ENCODE measurements at places on chromosomes 4 and X.

GRCh38 chrX:1500701-1501624 lies 36.0 kb downstream of the P2RY8 start:
- peak; percentile 52 for DNase-seq

DNA sequence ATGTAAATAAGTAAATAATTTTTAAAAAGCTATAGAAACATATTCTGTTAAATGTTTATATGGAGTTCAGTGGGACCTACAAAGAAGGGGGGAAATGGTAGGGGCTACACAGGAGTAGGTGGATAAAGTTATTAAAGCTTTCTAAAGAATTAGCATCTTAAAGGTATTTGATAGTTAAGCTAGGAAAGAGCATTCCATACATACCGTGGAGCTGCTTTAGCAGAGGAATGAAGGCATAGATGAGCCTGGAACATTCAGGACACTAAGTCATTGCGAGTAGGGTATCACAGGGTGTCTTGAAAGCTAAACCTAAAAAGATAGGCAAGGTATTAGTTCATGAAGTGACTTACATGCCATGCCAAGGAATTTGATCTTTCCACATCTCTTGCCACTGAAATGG lies 60.4 kb downstream of the SLC10A6 start:
- no peak for DNase-seq

DNA sequence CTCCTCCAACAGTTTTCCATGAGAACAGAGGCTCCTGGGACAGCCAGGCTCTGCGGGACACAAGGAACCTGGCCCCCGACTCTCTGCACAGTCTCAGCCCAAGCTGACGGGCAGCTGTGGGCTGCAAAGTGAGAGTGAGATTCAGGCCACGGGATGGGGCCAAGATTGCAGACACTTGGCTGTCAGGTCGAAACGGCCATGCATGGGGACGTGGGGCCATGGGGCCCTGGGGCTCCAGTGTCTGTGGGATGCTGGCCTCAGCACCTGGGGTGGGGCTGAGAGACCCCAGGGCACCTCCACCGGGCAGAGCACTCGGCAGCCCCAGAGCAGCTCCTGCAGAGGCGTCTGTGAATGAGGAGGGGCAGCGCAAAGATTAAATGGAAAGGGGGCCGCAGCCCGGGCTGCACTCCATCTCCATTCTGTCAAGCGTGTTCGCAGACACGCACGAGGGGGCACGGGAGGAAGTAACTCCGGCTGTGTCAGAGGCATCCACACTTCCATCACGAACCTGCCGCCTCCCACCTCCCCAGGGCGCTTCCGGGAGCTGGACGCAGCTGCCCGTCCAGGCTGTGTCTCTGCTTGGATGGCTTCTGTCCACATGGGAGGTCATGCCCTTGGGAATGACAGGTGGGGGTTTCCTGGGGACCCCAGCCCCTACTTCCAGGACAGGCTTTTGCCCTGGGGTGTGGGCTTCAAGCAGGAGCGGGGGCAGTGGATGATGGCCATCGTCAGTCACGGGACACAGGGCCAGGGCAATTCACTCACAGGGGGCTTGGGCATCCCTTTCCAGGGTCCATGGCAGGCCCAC lies 82.8 kb upstream of the NKX1-1 start:
- DNase-seq: no peak

- DNase-seq: no peak
These were observed 11.3 kb upstream of the COX18 start for GRCh38 chr4:73080789-73081188.

- DNase-seq: no peak
These were observed 227.3 kb upstream of the GIMD1 start for GRCh38 chr4:106595906-106596305.

- no peak for DNase-seq
These were observed 6.3 kb downstream of the GSTCD start for GRCh38 chr4:105714932-105715331.

DNA sequence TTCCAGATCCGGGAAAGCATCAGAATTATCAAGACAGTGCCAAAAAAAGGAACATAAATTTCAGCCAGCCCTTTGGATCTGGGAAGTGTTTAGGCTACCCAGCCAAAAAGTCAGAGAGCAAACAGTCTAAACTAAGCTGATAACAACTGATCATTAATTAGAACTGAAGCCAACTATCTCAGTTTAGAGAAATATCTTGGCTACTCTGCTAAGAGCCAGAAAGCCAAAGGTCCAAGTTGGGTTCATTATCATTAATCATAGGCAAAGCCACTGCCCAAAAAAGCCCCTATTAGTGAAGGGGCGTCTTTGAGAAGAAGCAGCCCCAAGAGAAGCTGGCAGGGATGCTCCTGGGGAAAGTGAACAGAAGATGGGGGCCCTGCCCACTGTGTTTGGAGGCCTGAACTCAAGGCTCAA lies 37.0 kb upstream of the SHISA3 start:
- DNase-seq: no peak

- no peak for DNase-seq
These were observed 77.2 kb downstream of the ATP10D start for GRCh38 chr4:47562297-47562696.

DNA sequence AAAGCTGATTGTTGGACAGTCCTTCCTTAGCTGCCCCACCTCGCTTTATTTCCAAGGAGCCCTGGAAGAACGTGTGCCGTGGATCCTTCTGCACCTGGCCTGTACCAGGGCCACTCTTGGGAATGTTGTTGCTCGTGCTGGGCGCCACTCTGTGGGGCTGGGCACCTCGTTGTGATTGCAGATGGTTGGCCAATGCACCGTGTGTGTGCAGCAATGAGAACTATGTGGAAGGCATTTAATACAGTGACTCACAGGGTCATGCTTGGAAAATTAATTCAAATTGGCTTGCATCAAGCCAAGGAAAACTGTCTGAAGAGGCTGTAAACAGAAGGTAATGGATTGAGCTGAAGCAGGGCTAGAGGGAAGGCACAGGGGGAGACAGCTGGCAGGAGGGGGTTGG lies 37.0 kb upstream of the CD99L2 start:
- no peak for DNase-seq

DNA sequence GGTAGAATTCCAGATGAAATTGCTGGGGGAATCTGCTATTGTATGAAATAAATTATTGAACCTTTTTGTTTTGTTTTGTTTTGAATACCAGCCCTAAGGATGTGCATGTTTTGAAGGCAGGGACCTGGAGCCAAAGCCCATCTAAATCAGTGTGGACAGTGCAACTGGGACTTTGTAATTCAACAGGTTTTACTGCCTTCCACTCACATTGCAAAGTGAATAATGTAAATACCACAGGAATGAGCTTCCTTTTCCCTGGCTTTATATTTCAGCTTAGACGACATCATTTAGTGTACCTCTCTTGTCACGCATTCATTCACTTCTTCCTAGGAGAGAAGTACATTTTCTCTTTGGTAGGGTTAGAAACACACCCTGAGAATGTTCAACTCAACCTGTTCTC lies 795.0 kb downstream of the CENPC start:
- no peak for DNase-seq

DNA sequence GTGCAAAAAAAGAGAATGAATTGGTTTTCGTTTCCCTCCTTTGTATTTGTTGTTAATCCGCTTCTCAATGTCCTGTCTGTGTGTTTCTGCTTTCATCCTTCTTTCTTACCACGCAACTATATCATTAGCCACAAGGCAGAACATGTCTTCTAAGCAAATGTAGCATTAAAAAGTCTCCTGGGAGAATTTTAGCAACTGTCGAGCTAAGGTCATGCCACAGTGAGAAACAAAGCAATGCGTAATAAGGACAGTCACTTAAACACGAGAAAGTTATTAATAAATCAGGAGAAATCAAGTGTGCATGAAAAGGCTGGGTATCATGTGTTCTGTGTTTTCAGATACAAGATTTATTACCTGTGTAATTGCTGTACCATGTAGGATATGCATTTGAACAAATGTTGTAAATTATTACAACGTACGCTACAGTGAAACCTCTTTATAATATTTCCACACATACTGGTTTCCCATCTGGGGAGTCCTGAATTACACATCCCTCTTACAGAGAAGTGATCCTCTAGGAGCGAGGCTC lies 890.8 kb downstream of the TRIML1 start:
- no peak for DNase-seq

GRCh38 chrX:155997436-155997835 lies at the start of gene IL9R:
Gene IL9R, plus strand, starts transcription at chrX:155997696. Its CDS starts 64 bp downstream, at chrX:155997760.
- DNase-seq: peak; percentile 89

- no peak for DNase-seq
These were observed 32.0 kb upstream of the SMARCAD1 start for GRCh38 chr4:94175553-94176261.

DNA sequence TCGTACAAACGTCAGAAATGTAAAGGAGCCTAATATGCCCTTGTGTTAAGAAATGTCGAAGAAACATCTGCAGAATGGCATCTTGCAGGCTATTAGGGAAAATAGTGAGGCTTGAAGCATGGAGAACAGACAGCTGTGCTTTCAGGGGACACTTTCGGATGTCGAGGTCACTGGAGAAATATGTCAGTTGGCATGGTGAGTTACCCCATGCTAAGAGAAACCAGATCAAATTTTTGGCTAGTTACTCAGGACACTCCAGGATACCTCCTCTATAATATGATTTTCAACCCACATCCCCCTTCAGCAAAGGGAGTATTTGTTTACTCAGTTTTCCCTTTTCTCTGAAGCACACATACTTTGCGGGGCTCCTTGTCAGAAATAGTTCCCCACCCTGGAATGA lies 171.4 kb downstream of the GPC3 start:
- no peak for DNase-seq

DNA sequence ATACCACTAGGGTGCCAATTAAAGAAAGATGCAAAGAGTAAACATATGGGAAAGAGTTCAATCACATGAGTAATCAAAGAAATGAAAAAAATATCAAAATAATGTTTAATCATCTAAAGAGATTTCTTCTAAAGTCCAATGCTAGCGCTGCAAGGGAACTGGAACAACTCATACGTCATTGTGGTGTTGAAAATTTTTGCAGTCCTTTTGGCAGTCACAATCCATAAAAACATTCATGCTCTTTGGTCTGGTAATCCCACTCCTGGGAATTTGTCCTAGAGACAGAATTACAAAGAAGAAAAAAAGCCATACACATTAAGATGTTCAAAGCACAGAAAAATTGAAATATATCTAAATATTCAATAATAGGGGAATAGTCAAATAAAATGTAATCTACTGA lies 4.6 kb downstream of the P2RY4 start:
- no peak for DNase-seq

DNA sequence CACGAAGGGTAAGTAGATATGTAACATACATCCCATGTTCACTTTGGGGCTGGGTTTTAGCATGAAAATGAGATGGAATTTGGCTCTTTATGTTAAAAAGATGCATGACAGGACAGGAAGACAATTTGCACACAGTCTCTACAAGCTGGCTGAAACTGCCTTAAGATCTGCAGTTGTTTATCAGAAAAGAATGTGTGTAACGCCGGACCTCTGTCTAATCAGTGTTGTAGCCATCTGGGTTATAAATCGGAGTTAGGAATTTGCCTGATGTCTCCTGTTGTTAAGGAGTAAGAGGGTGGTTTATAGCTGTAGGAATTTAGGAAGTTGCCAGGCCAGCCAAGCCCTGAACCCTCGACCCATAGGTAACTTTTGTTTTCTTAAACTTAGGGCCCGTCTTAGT lies 562.9 kb upstream of the FAT1 start:
- no peak for DNase-seq

DNA sequence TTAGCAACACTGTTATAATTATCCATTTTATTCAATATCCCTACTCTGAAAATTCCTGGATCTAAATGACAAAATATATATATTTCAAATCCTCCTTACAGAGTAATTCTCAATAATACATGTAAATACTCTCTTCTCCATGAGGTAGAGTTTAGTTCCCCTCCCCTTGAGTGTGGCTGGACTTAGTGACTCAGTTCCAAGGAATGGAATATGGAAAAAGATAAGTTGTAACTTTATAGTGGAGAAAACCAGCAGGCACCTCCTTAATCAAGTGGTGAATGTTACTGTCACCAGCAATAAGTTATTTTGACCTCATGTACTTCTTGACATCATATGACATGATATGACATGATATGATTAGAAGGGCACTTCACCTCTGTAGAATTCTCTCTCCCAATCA lies 302.0 kb downstream of the RAB28 start:
- no peak for DNase-seq

- DNase-seq: no peak
These were observed 11.5 kb downstream of the COL25A1 start for GRCh38 chr4:109290918-109291317.

GRCh38 chr4:163071308-163071707 lies 95.4 kb downstream of the NAF1 start:
- DNase-seq: no peak

DNA sequence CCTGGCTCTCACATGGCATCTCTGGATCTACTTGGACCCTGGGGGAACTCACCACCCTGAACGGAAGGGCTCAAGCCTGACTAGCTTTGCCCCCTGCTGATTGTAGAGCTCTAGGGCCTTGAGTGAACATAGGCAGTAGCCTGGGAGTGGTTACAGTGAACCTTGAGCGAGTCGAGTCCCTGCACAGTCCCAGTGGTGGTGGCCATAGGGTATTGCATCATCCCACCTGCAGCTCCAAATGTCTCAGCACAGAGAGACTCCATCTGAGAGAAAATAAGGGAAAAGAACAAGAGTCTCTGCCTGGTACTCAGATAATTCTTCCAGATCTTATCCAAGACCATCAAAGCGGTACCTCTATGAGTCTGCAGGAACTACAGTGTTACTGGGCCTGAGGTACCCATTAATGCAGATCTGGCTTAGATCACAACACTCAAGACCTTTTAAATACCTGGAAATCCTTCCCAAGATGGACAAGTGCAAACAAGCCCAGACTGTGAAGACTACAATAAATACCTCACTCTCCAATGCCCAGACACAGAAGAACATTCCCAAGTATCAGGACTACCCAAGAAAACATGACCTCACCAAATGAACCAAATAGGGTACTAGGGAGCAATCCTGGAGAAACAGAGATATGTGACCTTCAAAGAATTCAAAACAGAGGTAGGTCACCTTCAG lies 167.5 kb upstream of the TET2 start:
- DNase-seq: no peak

DNA sequence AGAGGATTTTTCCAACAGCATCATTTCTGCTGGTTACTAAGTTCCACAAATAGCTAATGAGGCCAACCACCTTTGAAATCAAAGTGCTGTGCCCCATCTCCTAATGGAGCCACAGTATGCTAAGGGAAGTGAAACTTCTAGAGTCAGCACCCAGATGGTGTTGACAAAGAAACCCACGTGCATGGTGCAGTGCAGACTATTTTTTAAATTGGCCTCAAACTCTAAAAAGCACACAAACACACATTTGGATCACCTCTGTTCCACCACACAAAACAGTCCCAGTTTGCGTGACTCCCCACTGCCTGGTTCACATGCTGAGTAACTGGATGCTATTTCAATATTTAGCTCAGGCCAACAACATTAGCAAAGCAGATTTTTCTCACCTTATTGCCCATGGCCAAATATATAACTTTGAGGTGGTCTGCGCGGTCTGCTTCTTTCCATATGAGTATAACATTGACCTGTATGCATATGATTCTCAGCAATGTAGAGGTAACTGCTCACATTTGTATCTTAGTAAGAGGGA lies 69.9 kb downstream of the AMELX start:
- DNase-seq: no peak

- no peak for DNase-seq
These were observed 735.8 kb downstream of the RPA4 start for GRCh38 chrX:97619499-97619898.

- DNase-seq: no peak
These were observed 174.4 kb downstream of the TSPAN5 start for GRCh38 chr4:98484031-98484430.

GRCh38 chrX:50000937-50001542 lies 78.6 kb downstream of the CLCN5 start:
- no peak for DNase-seq

- DNase-seq: no peak
These were observed 4.0 kb downstream of the TRPC5 start for GRCh38 chrX:112078606-112079005.

GRCh38 chrX:120090208-120090607 lies 12.7 kb upstream of the RHOXF2B start:
- no peak for DNase-seq

GRCh38 chr4:15562623-15563022 lies 92.5 kb downstream of the FBXL5 start:
- DNase-seq: no peak

Data from activated CD8-positive, alpha-beta T cell treated with anti-CD3 and anti-CD28 coated beads for 36 hours (primary cell).